Thymus (tissue), 14 donors: ENCODE measurements at places on chromosomes 11 and 22.

GRCh38 chr11:66768088-66768521, 39.1 kb upstream of the SPTBN2 start:
- no peak for DNase-seq

GRCh38 chr11:37671321-37671720, 1073.3 kb upstream of the RAG2 start:
- DNase-seq: no peak

- DNase-seq: no peak
Observed at GRCh38 chr11:125094731-125095130, 16.7 kb downstream of the TMEM218 start.

GRCh38 chr22:43440556-43440955, 28.7 kb downstream of the MPPED1 start:
- no peak for DNase-seq

DNA sequence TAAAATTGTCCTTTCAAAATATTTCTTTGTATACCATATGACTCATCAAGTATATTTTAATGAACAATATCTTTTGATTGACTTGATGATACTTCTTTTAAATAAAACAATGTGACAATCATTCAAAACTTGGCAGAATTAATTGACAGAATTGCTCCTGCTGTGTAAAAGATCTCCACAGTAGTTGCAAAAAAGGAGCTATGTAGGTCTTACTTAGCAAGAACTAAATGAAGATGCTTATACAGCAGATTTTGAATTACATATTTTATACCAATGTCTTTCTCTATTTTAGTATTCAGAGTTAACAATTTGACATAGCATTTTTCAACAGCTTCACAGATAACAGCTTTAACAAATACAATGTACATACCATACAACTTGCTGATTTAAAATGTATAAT, 144.9 kb downstream of the DYNC2H1 start:
- no peak for DNase-seq

- peak; percentile 40 for DNase-seq
Observed at GRCh38 chr11:102347462-102348370, 702 bp downstream of the BIRC2 start.

- no peak for DNase-seq
Observed at GRCh38 chr11:60912851-60913528, 968 bp upstream of the TMEM109 start.

DNA sequence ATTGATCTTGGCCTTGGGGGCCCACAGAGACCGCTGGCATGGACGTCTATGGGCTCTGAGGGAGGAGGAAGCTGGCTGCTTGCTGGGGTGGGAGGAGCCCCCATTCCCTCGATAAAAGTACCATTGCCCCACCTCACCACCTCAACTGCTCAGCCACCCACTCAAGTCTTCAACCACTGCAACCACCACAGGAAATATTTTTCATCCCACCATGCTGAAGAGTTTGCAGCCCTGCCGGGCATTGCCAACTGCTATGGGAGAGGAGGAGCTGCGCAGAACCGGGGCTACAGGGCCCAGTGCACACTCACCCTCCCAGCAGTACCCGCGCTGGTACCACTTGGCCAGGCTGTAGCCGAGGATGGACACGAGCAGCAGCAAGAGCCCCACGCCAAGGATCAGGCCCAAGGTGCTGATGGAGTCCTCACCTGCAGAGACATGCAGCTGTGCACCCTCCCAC, 29.2 kb downstream of the IL10RA start:
- DNase-seq: no peak

DNA sequence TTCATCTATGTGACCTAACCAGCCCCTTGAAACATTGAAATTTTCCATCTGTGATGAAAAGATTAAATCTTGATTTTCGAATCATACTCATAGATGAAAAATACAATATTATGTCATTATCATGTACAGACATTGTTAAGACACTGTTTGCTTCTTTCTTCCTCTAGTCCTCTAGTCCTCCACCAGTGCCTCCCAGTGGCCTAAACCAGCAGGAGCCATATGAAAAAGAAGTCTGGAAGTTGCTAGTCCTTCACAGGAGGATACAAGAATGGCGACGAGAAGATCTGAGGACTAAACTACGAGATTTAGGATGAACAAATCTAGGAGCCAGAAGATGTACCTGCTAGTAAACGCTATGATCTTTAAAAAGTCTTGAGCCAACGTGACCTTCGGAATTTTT, 134.1 kb downstream of the SLC17A6 start:
- DNase-seq: no peak

- DNase-seq: no peak
Observed at GRCh38 chr11:35088676-35089075, 50.3 kb upstream of the CD44 start.

DNA sequence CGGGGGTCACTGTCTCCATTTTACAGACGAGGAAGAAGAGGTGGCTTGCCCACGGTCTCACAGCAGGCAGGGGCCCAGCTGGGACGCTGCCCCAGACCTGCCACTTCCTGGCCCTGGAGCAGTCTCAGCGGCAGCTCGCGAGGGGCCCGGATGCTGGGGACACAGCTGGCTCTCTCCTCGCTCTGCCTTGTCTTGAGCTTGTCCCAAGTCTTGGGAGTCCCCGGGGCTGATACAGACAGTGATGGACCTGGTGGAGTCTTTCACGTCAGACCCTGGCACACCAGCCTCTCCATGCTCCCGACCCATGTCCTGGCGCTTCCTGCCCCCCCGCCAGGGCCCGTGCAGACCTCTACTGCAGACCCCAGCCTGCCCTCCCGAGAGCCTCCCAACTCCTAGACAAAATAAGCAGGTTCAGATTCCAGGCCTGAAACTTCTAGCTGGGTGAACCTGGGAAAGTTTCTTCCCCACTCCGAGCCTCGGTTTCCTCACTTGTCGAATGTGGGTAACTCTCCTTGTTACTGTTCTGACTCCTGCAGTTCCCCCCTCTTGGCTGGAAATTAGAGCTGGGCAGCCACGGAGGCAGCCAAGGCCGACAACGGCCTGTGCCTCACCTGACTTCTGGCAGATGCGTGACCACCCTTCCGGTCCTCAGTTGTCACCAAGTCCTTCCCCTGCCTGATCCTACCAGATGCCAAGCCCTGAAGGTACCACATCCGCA, 145.4 kb downstream of the CACNA1I start:
- no peak for DNase-seq

DNA sequence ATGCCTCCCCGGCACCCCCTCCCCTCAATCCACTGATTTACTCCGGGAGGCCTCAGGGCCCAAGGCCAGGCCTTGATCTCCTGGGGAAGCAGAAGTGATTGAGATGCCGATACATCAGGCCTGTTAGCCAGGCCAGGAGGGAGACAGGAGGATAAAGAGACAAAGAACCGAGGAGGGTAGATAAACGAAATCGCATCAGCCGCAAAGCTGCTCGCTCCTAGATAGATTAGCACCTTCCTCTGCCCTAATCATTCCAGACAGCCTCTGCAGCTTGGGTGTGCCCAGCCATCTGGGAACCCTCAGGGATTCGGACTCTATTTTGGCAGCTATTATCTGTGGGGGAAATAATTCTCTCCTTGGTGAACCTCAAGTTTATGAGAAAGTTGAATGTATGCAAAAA, 121.2 kb downstream of the ABTB2 start:
- DNase-seq: no peak

DNA sequence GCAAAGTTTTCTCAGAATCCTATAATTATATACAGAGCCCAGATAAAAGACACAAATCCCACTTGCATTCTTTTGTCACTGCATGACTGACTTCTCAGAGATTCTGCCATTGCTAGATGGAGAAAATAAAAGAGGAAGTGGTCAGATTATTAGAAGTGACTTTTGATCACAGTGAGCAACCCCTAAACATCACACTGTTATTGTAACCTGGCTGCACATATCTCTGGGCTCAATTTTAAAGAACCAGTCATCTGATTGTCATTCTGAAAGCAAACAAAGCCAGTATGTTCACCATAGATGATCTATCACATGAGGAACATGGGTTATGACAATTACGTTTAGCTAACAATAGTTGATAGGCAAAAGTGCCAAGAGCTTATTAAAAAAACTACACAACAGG, 47.8 kb downstream of the COPB1 start:
- DNase-seq: no peak

- DNase-seq: no peak
Observed at GRCh38 chr11:67276781-67277230, 10.5 kb downstream of the GRK2 start.

DNA sequence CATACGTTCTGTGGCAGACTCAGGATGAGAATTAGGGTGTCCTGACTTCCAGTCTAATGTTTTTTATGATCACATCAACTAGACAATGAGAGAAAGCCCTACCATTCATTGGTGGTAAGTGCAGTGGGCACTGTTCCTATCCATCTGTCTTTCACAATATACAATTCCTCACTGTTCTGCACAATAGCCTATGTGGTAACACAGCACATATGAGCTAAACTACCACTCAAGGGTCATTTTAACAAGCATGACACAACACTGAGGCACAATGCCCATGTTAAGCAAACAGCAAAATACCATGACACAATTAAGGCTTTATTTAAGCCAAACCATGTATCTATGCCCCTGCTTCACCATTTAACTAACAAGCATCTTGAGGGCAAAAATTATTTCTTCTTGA, 52.3 kb downstream of the SIK3 start:
- no peak for DNase-seq

DNA sequence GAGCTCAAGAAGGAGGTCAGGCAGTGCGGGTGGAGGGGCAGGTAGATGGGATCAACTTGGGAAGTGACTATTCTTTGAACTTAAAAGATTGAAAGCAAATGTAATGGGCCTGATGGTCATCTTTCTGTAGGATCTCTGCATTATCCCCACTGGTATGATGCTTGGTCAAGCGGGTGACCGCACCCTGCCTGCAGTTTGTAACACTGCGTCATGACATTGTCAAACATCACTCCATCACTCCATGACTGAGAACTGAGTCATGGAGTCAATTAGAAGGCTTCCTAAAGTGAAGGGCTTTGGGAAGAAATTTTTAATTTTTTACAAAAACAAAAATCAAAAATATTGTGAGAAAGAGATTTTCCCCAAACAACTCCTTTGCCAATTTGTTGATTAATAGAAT, 62.4 kb upstream of the BMAL1 start:
- DNase-seq: no peak

DNA sequence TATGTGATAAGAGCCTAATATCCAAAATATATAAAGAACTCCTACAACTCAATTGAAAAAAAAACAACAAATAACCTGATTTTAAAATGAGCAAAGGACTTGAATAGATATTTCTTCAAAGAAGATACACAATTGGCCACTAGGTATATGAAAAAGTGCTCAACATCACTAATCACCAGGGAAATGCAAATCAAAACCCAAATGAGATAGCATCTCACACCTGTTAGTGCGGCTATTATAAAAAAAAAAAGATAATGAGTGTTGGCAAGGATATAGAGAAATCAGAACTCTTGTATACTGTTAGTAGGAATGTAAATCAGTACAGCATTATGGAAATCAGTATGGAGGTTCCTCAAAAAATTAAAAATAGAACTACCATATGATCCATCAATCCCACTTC, 5.9 kb upstream of the SIK2 start:
- no peak for DNase-seq

- no peak for DNase-seq
Observed at GRCh38 chr22:36289406-36289870, 36.5 kb downstream of the APOL1 start.

DNA sequence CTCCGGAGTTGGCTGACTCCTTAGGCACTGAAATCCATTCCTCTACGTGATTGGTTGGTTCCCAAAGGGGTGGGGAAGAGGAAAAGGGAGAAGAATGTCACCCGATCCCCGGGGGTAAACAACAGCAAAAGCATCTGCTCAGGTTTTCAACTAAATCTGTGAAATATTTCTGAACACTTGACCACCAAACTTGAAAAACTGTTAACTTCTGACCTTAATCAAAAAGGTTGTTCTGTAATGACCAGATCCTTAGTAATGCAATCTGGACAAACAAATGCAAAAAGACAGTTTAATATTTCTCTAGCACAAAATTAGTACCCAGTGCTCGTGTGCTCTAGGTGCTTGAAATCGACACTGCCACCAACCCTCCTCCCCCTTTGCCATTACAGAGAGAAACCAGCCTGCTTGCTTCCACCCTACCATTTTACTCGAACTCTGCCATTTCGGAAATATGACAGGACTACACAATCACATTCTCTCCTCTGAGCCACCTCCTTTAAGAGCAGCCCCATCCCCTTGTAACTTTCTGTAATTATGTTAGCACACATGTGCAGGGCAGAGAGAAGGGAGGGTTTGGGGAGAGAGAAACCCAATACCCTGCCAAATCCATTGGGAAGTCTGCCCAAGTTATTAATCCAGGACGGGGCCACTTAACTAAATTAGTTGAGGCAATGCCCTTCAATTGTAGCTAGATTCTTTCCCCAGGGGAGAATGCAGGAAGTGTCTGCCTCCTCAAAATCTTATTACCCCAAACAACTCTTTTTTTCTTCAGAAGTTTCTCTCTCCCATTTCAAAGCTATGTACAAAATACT, 113.8 kb downstream of the RBFOX2 start:
- DNase-seq: peak; percentile 68

DNA sequence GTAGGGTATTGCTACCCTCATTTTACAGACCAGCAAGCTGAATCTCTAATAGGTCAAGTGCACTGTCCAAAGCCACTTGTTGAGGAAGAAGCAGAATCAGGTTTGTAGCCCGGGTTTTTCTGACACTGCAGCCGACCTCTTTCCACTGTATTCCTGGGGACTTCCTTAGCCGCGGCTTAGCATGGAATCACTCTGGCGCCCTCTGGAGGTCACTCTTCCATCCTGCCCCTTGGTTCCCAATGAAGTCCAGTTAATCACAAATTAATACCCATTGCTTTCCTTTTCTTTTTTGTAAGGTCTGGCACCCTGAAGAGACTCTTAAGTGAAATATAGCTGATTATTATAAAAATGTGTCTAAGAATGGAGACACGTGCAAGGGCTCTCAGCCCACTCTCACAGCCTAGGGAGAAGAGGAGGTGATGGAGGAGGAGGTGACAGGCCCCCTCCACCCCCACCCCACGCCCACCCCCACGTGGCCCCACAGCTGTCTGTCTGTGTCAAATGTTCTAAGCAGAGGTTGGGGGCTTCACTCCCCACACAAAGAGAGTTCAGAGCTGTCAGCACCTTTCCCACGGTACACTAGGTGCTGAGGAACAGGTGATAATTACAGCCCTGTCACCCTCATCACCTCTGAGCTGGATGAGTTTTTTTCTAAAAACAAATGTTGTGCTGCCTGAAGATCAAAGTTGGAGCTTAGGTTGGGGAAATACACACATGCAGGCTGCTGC, 57.7 kb upstream of the DRD2 start:
- DNase-seq: peak; percentile 22

DNA sequence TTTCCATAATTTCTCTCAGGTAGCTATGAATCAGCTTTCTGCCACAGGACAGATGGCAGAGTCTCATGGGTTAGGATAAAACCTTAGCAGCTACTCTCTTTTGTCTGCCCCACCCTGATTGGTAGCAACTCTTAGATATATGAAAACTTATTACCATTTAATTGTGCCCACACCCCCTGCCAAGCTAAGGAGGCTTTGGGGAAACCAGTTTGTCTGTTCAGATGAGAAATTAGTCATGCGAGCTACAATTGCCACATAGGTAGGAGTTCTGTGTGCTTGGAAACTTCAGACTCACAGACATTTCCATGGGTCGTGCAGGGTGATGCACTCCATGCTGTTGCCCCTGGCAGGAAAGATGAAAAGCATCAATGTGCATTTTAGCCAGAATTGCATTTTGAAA, 39.9 kb downstream of the CD44 start:
- no peak for DNase-seq
